ENCODE measurements at places on chromosomes 4 and X. TPM values are rescaled to one million over a fixed set of nuclear protein-coding genes. Genes with fewer than 3 reads are reported as not detected.

DNA sequence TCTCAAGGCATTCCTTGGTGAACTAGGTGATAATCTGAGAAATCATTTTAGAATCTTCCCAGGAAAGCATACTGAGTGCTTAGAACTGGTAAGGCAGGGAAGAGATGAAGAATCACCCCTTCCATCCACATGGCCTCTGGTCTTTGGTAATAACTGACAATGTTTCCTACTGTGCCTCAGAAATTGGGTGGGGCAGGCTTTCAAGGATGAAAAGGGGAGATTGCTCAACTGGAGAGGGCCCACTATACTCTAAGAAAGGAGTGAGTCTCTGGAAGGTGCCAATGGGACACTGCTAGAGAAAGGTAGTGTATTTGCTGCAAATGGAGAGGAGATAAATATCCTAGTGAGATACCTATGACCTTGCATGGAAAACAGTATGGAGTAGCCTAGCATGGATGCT is 135.0 kb upstream of the SCML1 start:
- no peak for DNase-seq
- H3K36me3 ChIP-seq, result no peaks in the 10 kb centered on the region
- H3K27ac ChIP-seq, result no peak overlapping the region
- no peak overlapping the region for H3K4me3 ChIP-seq

The AMBN gene
- not detected for total RNA-seq

DNA sequence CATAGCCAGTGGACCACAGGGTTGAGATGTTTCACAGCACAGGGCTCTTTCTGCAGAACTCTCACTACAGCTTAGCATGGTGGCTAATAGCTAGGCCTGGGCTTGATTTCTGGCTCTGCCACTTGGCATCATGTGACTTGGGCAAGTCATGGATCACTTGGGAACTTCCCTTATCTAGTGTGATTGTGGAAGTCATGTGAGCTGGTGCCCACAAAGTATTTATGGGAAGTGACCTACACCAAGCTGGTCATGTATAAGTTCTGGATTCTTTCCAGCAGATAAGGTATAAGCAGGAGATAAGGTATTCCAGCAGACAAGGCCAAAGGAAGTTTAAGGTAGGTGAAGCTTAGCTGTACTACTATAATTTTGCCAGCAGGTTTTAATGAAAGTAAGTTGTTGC is 61.0 kb downstream of the REELD1 start:
- no peaks in the 10 kb centered on the region for H3K36me3 ChIP-seq
- no peak overlapping the region for H3K27ac ChIP-seq
- no peak overlapping the region for H3K4me3 ChIP-seq
- no peaks in the 10 kb centered on the region for H3K27me3 ChIP-seq
- no peak for DNase-seq
- peaks cover 6% of the 10 kb centered on the region for H3K4me1 ChIP-seq

The CLDN22 gene
- total RNA-seq, result 1.8 TPM

DNA sequence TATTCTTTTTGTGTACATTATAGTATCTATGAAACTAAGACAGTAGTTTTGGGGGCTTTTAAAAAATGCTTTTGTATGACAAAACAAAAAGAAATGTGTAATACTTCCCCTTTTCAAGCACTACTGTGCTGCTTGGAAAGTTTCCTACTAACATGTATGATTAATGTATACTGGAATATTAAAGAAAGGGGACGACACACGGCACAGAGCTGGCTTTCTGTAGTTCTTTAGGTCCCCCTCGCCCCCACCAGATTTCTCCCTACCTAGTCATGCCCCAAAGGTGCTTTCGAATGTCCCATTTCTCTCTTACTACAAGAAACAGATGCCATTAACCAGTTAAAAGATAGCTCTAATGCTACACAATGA is 1.6 kb upstream of the AP1S2 start:
- no peaks in the 10 kb centered on the region for H3K27me3 ChIP-seq
- no peak for DNase-seq
- peaks cover 22% of the 10 kb centered on the region for H3K4me1 ChIP-seq
- no peaks in the 10 kb centered on the region for H3K36me3 ChIP-seq
- no peak overlapping the region for H3K27ac ChIP-seq

DNA sequence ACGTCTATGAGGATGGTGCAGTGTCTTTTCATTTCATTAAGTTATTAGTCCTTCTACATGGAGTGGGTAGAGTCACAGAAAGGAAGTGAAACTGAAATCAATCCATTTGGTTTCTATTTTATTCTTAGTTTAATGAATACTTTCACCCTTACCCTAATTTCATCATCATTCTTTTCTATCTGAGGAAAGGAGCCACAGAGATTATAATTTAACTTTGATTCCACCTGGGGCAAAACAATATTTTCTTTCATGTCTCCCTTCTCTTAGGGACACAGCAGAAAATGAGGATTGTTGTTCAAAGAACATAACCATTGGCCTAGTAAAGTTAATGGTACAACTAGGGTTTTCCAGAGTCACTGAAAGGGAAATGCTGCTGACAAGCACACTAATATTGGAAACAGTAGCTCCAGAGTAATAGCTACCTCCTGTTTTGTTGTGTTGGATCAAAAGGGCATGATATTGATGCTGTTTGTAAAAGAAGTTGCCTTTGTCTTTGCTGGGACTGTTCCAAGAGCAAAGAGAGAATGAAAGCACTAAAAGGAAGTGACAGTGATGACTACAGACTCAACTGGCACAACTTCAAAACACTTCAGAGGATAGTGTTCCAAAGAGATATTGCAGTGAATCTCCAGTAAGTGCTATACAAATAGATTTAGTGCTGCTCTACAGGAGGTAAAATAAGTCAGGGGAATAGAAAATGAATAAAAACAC is 247.1 kb upstream of the PITX2 start:
- DNase-seq, result no peak
- H3K36me3 ChIP-seq, result no peaks in the 10 kb centered on the region
- no peak overlapping the region for H3K4me3 ChIP-seq
- no peaks in the 10 kb centered on the region for H3K4me1 ChIP-seq

DNA sequence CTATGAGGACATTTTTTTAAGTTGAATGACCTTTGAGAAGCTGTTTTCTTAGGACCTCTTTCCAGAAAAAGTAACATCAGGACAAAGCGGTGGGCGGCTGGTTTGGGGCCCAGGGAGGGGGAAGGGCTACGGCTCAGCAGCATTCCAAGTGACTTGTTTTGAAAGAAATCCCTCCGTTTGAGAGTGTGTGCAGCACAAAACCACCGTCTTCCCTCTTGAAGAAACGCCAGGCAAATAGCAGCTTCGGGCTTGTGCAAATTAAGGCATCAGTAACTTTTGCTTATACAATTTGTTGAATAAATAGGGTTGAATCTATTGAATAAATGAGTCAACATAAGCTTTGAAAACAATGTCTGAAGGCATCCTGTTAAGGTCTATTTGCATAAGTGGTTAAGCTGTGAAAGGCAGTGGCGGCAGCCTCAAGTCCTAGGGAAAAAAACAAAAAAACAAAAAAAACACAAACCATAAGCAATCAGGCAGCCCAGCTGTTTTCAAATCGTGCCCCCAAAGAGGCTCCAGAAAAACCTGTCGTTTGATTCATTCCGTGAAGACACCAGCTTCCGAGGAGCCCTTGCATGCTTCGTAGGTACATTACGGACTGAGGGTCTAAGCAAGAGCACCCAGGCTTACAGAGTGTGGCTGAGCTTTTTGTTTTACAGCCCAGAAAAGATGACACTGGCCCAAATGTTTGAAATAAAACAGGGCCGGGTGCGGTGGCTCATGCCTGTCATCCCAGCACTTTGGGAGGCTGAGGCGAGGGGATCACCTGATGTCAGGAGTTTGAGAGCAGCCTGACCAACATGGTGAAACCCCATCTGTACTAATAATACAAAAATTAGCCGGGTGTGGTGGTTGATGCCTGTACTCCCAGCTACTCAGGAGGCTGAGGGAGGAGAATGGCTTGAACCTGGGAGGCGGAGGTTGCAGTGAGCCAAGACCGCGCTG is 103.7 kb downstream of the CRLF2 start:
- H3K4me1 ChIP-seq, result no peaks in the 10 kb centered on the region
- H3K27me3 ChIP-seq, result peaks cover 4% of the 10 kb centered on the region
- no peak overlapping the region for H3K27ac ChIP-seq
- DNase-seq, result no peak
- no peaks in the 10 kb centered on the region for H3K36me3 ChIP-seq

The ADRA2C gene
- 1.2 TPM for total RNA-seq

GRCh38 chr4:29224911-29225310 is 1495.3 kb upstream of the PCDH7 start:
- no peaks in the 10 kb centered on the region for H3K4me1 ChIP-seq
- DNase-seq, result no peak
- no peak overlapping the region for H3K4me3 ChIP-seq
- H3K36me3 ChIP-seq, result no peaks in the 10 kb centered on the region
- H3K27ac ChIP-seq, result no peak overlapping the region

The FGF16 gene
- total RNA-seq, result not detected

- H3K27ac ChIP-seq, result no peak overlapping the region
- H3K4me1 ChIP-seq, result no peaks in the 10 kb centered on the region
- no peaks in the 10 kb centered on the region for H3K36me3 ChIP-seq
Observed at GRCh38 chr4:144313370-144313769, 172.9 kb upstream of the GYPA start.

DNA sequence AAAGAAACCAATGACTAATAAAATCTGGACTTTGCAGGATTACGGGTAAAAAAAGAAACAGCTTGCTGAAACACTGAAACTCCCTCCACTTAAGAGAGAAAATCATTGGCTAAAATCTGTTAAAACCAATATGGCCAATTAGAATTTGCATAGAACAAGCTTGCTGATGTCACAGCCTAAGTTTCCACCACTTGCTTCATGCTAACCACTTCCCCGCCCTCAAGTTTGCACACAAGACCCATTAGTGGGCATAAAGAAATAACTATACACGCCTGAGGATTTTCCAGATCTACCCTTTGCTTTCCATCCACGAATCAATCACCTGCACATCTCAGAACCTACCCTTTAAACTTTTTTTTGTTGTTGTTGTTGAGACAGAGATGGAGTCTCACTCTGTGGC is 42.7 kb upstream of the PHEX start:
- H3K27ac ChIP-seq, result no peak overlapping the region
- H3K4me1 ChIP-seq, result no peaks in the 10 kb centered on the region
- no peak overlapping the region for H3K4me3 ChIP-seq
- DNase-seq, result no peak
- H3K36me3 ChIP-seq, result peaks cover 25% of the 10 kb centered on the region

- H3K4me3 ChIP-seq, result no peak overlapping the region
- H3K27me3 ChIP-seq, result no peaks in the 10 kb centered on the region
- DNase-seq, result no peak
- H3K4me1 ChIP-seq, result no peaks in the 10 kb centered on the region
- H3K27ac ChIP-seq, result no peak overlapping the region
Observed at GRCh38 chr4:170414360-170414759, 324.6 kb upstream of the AADAT start.

The SLC6A14 gene
- total RNA-seq, result 117 TPM

The PGM2 gene
- total RNA-seq, result 15.7 TPM

- no peak overlapping the region for H3K4me3 ChIP-seq
- no peaks in the 10 kb centered on the region for H3K36me3 ChIP-seq
- H3K27me3 ChIP-seq, result no peaks in the 10 kb centered on the region
- no peak for DNase-seq
- peaks cover 5% of the 10 kb centered on the region for H3K4me1 ChIP-seq
Observed at GRCh38 chr4:183422962-183423631, 21.3 kb upstream of the CDKN2AIP start.

- no peaks in the 10 kb centered on the region for H3K36me3 ChIP-seq
- no peaks in the 10 kb centered on the region for H3K27me3 ChIP-seq
- DNase-seq, result no peak
- no peaks in the 10 kb centered on the region for H3K4me1 ChIP-seq
- H3K27ac ChIP-seq, result no peak overlapping the region
Observed at GRCh38 chr4:176443646-176444409, 124.1 kb downstream of the SPCS3 start.

GRCh38 chr4:145945431-145946155 is 7.0 kb upstream of the ZNF827 start:
- no peaks in the 10 kb centered on the region for H3K4me1 ChIP-seq
- no peak overlapping the region for H3K27ac ChIP-seq
- no peak overlapping the region for H3K4me3 ChIP-seq
- H3K27me3 ChIP-seq, result no peaks in the 10 kb centered on the region
- H3K36me3 ChIP-seq, result no peaks in the 10 kb centered on the region

The GC gene
- total RNA-seq, result not detected

The MAGEA3 gene
- total RNA-seq, result not detected

DNA sequence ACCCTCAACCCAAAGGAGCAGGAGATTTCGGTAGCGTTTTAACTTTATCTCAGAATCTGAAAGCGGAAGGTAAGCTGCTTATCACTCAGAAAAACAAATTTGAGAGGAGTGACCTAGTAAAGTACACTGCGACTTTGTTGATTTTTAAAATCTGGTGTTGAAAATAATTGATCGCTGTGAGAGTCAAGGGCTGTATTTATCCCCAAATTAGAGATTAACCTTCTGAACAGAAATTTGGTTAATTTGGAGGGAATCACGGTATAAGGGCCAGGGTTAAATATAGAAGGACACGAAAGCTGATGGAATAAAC is 212 bp downstream of the CLCN4 start:
- peaks cover 4% of the 10 kb centered on the region for H3K4me1 ChIP-seq
- no peaks in the 10 kb centered on the region for H3K36me3 ChIP-seq
- peak overlapping the region; percentile 41 for H3K4me3 ChIP-seq
- H3K27ac ChIP-seq, result peak overlapping the region; percentile 54
- no peak for DNase-seq
- H3K27me3 ChIP-seq, result peaks cover 6% of the 10 kb centered on the region

GRCh38 chr4:176805155-176805554 is 12.4 kb upstream of the VEGFC start:
- H3K4me1 ChIP-seq, result no peaks in the 10 kb centered on the region
- no peak overlapping the region for H3K4me3 ChIP-seq
- H3K27me3 ChIP-seq, result no peaks in the 10 kb centered on the region
- H3K36me3 ChIP-seq, result no peaks in the 10 kb centered on the region
